Stomach (tissue), 19 donors: ENCODE measurements at places on chromosomes 12 and 14. TPM values are rescaled to one million over a fixed set of nuclear protein-coding genes. Genes with fewer than 3 reads are reported as not detected.

DNA sequence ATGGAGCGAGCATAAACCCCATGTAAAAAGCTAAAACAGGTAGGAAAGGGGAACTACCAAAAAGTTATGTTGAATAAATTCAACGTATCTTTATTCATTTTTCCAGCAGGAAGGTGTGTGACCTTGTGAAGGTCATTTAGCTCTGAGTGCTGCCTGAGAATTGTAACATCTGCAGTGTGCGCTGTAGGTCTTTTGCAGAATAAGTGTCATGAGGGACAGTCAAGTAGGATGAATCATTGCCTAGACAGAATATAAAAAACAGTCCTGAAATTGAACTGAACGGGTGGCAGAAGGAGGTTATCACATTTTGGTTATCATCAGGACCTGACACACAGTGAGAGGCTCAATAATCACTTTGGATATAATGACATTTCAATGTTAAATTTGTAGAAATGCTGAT, 334.8 kb upstream of the NOVA1 start:
- no peaks in the 10 kb centered on the region for H3K36me3 ChIP-seq
- no peak overlapping the region for H3K27ac ChIP-seq

- H3K27ac ChIP-seq: peak overlapping the region; percentile 44
- no peaks in the 10 kb centered on the region for H3K36me3 ChIP-seq
- no peak for DNase-seq
- no peaks in the 10 kb centered on the region for H3K27me3 ChIP-seq
Observed at GRCh38 chr14:80419769-80420168, 208.5 kb upstream of the DIO2 start.

GRCh38 chr14:33568935-33569579, 381.8 kb downstream of the EGLN3 start:
- no peaks in the 10 kb centered on the region for H3K36me3 ChIP-seq
- H3K4me3 ChIP-seq: no peak overlapping the region
- H3K27ac ChIP-seq: no peak overlapping the region
- no peak for DNase-seq
- H3K4me1 ChIP-seq: no peaks in the 10 kb centered on the region
- no peaks in the 10 kb centered on the region for H3K27me3 ChIP-seq

- H3K27me3 ChIP-seq: peaks cover 11% of the 10 kb centered on the region
- H3K36me3 ChIP-seq: no peaks in the 10 kb centered on the region
- H3K27ac ChIP-seq: no peak overlapping the region
- H3K4me1 ChIP-seq: peaks cover 9% of the 10 kb centered on the region
- no peak overlapping the region for H3K4me3 ChIP-seq
- peak; percentile 36 for DNase-seq
Observed at GRCh38 chr12:117365049-117365616, 3.7 kb upstream of the NOS1 start.

GRCh38 chr14:98919434-98919833, 352.6 kb downstream of the BCL11B start:
- DNase-seq: no peak
- no peaks in the 10 kb centered on the region for H3K27me3 ChIP-seq
- no peak overlapping the region for H3K27ac ChIP-seq
- no peak overlapping the region for H3K4me3 ChIP-seq
- H3K36me3 ChIP-seq: no peaks in the 10 kb centered on the region
- H3K4me1 ChIP-seq: no peaks in the 10 kb centered on the region

The PZP gene
- not detected for polyA plus RNA-seq
